Activated CD8-positive, alpha-beta memory T cell treated with anti-CD3 and anti-CD28 coated beads for 1 hour (primary cell): ENCODE measurements at places on chromosomes 11 and 22.

GRCh38 chr11:65184146-65184545 lies 2.4 kb downstream of the CAPN1 start:
- DNase-seq = no peak

GRCh38 chr11:13929395-13929891 lies 33.1 kb upstream of the SPON1 start:
- no peak for DNase-seq

GRCh38 chr11:131537748-131538147 lies 167.3 kb downstream of the NTM start:
- DNase-seq = no peak

DNA sequence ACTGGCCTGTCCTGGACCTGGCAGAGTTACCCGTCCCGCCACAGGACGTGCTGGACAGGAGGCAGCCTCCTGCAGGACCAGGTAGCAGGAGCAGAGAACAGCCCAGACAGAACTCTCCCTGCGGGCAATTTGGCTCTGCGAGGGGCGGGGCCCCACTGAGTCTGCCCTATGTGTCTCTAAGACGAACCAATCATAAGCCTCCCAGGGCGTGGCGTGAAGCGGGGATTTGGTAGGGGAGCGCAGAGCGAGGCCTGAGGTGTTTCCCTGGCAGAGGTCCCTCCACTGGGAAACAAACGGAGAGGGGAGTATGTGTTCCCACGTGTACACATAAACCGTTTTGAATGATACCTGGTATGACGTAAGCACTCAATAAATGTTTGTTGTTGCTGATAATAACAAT lies 7.4 kb downstream of the CD82 start:
- no peak for DNase-seq

DNA sequence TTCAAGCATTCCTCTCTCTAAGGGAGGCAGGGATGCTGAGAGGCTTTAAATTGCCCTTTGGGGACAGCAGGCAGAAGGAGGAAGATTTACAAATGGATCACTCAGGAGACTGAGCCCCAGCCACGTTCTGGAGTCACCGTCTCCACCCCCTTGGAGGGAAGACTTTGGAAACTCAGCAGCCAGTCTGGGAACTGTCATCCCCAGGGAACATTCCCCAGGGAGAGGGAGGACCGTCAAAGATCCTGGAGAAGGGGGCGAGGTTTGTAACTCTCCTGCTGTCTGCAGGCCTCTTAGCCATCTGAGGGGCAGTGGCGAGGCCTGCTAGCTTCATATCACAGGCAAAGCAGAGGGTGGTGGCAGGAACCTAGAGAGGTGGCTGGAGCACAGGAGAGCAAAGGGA lies 56.1 kb upstream of the SLC22A12 start:
- no peak for DNase-seq

DNA sequence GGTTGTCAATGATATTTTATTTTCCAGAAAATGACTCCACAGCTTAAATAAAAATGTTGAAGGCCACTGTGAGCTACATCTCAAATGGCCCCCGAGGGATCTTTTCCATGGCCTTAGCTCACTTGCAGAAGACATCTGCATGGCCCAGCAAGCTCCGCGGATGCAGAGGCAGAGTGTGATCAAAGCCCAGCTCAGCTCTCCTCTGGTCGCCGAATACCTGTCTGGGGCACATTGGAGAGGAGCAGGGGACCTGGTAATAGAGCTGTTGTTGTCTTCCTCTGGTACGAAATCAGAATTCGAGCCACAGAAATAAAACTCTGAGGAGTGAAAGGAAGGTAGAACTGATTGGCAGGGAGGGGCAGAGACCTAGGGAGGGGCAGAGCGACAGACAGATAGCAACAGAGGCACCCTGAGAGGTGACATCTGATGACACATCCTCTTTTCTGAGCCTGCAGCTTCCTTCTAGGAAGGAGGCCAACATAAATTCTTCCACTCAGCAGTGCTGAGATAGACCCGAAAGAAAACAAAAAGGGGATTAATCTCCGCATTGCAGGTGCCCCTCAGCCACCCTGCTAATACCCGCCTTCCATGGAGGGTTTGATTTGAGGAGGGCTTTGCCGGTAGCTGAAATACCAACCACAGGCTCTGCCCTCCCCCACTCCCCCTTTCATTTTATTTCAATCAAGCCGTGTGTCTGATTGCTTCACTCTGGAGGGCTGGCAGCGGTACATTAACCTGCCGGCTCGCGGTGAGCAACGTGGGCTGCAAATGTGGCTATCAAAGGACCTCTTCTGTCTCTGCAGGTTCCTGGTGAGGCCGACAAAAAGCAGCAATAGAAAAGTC lies 759.4 kb downstream of the OPCML start:
- DNase-seq = no peak

DNA sequence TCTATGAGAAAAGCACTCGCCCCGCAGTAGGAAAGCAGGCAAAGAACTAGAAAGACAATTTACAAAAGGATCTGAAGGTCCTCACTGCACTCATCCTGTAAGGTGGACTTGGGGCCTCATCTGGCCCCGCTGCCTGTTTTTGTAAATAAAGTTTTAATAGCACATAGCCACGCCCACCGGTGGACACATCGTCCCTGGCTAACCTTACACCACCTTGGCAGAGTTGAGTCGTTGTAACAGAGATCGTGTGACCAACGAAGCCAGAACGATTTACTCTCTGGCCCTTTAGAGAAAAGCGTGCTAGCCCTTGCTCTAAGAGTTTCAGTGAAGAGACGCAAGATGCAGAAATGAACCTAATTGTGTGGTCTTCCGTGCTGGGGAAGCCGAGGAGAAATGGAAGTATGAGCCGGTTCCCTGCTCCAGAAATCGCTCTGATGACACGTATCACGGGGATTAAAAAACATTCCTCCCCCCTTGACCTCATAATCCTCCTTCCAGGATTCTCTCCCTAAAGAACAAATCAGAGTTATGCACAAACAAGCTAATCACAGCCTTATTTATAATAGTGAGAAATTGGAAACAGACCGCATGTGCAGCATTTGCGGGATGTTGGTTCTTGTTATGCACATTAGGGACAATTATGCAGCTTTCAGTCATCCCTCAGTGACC lies 80.1 kb downstream of the CDKN1C start:
- DNase-seq = no peak
